Glomerular endothelial cell (primary cell): ENCODE measurements at places on chromosomes 16 and 17. TPM values are rescaled to one million over a fixed set of nuclear protein-coding genes. Genes with fewer than 3 reads are reported as not detected.
A peak's percentile ranks its signal among the peaks of the same experiment; 100 is the strongest.

GRCh38 chr16:67641779-67642708 is 2.9 kb upstream of the CARMIL2 start:
- no peak for DNase-seq

DNA sequence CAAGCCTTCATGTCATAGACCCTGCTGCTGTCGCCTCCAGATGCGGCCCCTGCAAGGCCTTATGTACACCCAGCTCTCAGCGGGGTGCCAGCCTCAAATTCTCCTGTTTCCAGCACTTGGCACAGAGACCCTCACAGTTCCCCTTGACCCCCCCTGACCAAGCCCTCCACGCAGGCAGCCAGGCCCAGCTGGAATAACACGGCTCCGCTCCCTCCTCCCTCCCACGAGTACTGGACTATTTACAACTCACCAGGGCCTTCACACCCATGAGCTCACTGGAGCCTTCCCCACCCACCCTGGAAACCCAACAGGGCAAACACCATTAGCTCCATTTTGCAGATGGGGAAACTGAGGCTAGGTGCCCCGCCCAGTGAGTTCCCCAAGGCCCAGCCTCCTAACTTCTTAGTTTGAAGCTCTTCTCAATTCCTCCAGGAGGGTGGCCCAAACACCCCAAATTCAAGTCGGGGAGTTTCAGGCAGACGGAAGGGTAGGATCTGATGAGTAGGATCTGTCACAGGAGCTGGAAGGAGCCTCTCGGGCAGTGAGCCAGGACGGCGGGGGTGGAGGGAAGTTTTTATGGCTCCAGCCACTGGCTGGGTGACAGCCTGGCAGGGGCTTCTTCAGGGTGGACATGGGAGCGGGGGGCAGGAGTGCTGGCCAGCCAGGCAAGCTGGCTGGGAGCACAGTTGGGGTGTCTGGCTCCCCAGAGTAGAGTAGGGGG is 17.5 kb upstream of the DLX4 start:
- DNase-seq, result no peak

- no peak for DNase-seq
Measured at GRCh38 chr16:24955975-24956731, 59.0 kb downstream of the ARHGAP17 start.

DNA sequence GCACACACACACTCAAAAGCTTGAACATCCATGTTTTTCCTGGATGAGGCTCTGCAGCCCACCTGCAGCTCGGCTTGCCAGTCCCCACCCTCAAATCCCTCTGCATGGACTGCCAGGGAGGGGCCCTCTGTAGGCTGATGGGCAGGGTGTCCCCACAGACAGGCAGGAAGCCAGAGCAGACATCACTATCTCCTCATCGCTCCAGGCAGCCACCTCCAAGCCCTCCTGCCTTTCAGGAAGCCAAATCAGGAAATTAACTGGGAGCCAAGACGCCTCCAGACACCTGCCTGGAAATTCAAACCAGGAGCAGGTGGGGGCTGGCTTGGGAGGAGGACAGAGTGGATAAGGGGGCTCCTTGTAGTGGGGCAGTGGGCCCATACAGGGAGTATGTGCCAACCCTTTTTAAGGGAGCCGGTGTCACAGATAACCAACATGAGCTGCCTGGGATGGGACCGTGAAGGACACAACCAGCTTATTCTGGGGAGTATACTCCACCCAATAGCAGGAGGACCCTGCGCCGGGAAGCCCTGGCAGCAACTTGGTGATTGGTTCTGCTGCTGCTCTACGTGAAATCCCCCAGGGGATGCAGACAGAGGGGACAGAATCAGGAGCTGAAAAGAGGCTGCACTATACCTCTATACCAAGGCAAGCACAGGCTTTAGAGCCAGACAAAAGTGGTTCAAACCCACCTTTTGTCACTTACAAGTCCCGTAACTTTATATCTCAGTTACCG is 139.1 kb downstream of the CCT6B start:
- no peak for DNase-seq

- peak; percentile 62 for DNase-seq
Measured at GRCh38 chr16:57167953-57168352, 17.9 kb downstream of the PSME3IP1 start.

DNA sequence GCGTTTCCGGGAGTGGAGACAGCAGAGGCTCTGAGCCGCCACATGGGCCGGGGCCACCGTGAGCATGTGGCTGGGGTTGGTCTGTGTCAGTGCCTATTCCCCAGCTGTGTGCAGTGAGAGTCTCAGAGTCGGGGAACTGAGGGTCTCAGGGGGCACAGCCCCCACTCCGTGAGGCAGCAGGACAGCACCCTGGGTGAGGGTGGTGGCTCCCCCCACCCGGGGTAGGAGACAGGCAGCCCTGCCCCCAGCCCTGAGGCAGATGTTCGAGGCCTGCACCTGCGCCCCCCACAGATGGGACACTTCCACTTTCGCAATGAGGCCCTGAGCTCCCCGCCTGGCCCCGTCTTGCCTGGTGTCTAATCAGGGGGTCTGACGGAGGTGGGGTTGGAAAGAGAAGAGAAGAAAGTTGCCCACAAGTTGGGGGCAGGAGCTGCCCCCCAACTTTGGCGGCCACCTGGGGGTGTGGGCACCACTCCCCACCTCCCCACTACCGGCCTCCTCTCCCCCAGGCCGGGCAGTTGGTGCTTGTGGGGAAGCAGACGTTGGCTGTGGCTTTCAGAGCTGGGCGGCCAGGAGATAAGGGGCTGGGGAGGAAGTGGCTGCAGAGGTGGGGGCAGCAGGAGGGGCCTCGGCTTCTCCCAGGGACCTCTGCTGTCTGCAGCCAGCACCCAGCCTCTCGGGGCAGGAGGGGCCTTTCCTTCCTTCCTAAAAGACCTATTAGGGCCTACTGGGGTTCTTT is 1.8 kb upstream of the CBFA2T3 start:
- DNase-seq, result no peak

DNA sequence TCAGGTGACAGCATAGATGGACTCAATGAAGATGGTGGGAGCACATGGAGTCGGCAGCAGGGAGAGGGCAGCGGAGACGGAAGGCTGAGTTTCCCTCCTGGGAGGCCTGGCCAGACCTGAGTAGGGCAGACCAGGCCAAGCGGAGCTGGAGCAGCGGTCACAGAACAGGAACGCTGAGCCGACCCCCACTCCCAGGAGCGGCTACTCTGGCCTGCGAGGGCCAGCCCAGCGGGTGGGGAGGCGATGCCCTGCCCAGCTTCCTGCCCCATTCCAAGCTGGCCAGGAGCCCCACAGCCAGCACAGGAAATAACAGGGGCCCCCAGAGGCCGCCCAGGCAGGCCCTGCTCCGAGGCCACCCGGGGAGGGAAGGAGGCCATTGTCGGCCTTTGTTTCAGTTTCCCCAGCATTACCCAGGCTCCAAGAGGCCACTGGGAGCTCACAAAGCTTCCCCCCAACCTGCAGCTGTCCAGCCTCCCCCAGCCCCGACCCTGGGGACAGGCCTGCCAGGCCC is 79.8 kb downstream of the ZNF423 start:
- no peak for DNase-seq

DNA sequence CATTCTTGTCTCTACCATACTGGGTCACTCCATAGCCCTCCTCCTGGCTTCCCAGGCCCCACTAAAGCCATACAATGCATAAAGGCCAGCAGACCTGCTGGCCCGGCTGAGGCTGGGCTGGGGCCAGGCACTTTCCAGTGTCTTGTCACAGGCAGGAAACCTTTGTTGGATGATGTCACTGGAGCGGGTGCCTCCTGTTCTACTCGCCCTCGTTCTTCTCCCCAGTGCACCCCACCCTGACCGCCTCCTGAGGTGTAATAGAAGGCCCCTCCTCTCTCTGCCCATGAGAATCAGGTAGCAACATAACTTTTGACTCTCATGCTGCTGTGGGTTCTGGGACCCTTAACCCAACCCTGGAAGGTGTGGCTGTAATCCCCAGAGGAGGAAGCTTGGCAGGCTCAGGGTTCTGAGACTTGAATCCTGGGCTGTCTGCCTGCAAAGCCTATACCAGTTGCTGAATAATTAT is 54.2 kb upstream of the IL34 start:
- no peak for DNase-seq

DNA sequence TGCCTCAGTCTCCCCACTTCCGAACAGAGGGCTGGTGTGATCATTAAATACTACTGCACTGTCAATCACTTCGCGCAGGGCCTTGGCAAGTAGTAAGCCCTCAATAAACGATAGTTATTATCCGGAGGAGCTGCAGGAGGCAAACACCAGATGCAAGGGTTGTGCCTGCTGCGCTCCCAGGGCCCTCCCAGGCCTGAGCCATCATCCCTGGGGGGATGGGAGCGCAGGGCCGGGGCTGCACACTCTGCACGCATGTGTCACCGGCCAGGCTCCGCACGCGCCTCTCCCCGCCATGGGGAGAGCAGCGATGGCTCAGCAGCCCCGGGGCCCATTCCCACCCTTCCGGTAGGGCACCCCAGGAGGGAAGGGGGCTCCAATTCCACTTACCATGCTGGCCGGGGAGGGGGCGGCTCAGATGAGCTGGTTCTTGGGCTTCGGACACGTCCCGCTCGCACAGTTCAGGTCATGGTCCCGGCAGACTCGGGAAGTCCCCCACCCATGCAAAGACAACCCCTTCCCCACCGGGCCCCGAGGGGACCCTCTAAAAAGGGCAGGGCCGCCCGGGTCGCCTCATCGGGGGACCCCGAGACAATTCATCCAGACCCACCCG is 681 bp downstream of the XPO6 start:
- no peak for DNase-seq

DNA sequence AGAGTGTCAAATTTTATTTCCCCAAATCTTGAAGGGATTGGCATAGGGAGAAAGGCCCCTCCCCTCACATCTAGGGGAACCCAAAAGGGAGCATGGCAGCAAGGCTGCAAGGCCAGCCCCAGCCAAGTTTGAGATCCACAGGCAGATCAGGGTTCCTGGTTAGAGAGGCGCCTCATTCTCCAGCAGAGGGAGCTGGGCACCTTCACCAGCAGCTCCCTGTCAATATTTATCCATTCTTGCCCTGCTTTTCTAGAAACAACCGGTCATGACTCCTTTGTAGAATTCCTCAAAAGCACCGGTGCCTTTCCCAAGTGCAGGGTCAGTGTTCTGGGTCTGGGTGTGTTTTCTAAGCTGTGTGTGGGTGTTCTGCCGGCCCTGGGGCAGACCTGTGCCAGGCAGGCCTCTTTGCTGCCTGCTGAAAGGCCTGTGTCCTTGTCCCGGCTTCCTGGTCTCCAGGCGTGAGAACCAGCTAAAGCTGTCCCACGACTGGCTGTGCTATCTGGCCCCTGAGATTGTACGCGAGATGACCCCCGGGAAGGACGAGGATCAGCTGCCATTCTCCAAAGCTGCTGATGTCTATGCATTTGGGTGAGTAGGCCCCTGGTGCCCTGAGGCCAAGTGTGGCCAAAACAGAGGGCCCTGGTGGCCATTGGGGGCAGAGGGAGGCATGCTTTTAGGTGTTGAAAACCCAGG is 21.2 kb upstream of the LGALS9 start:
- no peak for DNase-seq

Gene ITGAX
- total RNA-seq, result 0.23 and 0.63 TPM in 2 replicates

Gene CCL11
- total RNA-seq, result not detected in 2 replicates

Gene KRT31
- not detected in 2 replicates for total RNA-seq

Gene SDR42E1
- total RNA-seq, result 3.5 and 6.6 TPM in 2 replicates

Gene KRTAP3-1
- total RNA-seq, result not detected in 2 replicates

Gene STAT5A
- total RNA-seq, result 14.6 and 21.9 TPM in 2 replicates

Gene CXCL16
- total RNA-seq, result 18.0 and 18.5 TPM in 2 replicates

Gene SLC5A10
- not detected in 2 replicates for total RNA-seq

Gene CNGB1
- total RNA-seq, result not detected in 2 replicates
